ENCODE measurements at places on chromosomes 11 and 22. TPM values are rescaled to one million over a fixed set of nuclear protein-coding genes. Genes with fewer than 3 reads are reported as not detected.

GRCh38 chr11:125591649-125592304 is 875 bp upstream of the STT3A start:
- no peaks in the 10 kb centered on the region for H3K36me3 ChIP-seq
- peak overlapping the region; percentile 48 for H3K4me3 ChIP-seq
- peaks cover 11% of the 10 kb centered on the region for H3K4me1 ChIP-seq
- H3K27ac ChIP-seq = peak overlapping the region; percentile 96
- DNase-seq = no peak

DNA sequence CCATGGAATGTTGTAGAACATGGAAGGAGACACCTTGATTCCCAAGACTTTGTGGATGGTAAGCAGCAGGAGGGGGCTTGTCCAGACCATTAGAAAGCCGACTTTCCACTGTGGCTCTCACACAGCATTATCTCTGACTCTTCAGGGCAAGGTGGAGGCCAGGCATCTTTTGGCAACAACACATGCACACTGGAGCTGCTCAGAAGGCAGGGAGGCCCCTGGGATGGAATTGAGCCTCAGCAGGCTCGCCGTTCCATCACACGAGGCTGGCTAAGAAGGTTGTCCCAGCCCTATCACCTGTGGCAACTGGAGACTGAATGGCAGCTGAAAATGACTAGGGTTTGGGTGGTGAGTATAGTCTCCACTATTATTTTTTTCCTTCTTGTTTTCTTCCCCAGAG is 76.3 kb upstream of the TMEM45B start:
- no peak overlapping the region for H3K4me3 ChIP-seq
- H3K27ac ChIP-seq = no peak overlapping the region
- no peak for DNase-seq
- H3K36me3 ChIP-seq = no peaks in the 10 kb centered on the region
- no peaks in the 10 kb centered on the region for H3K4me1 ChIP-seq

GRCh38 chr11:43989162-43989981 is 46.9 kb downstream of the C11orf96 start:
- no peaks in the 10 kb centered on the region for H3K27me3 ChIP-seq
- H3K36me3 ChIP-seq = no peaks in the 10 kb centered on the region
- H3K27ac ChIP-seq = peak overlapping the region; percentile 90
- DNase-seq = peak; percentile 54
- H3K4me1 ChIP-seq = peaks cover 34% of the 10 kb centered on the region
- no peak overlapping the region for H3K4me3 ChIP-seq

DNA sequence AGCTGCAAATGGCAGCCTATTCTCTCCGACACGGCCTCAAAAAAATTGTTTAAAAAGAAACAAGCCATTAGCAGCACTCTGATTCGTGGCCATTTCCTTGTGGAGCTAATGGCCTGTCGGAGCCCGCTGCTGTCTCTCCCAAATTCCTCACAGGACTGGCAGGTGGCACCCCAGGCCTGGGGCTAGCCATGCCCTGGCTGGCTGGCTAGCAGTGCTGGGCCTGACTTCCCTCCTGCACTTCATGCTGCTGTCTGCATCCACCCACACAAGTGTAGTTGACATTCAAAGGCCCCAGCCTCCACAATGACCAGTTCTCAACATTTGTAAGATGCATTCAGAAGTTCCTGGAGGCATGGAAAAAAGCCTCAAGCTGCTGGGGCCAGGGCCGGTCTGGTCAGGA is 61.5 kb downstream of the SMCO4 start:
- no peaks in the 10 kb centered on the region for H3K27me3 ChIP-seq
- no peak overlapping the region for H3K4me3 ChIP-seq
- no peak for DNase-seq
- no peaks in the 10 kb centered on the region for H3K36me3 ChIP-seq
- peaks cover 60% of the 10 kb centered on the region for H3K4me1 ChIP-seq

GRCh38 chr22:28064920-28065319 is 145.9 kb upstream of the PITPNB start:
- DNase-seq = peak; percentile 46
- H3K27ac ChIP-seq = peak overlapping the region; percentile 62
- H3K4me3 ChIP-seq = no peak overlapping the region
- no peaks in the 10 kb centered on the region for H3K27me3 ChIP-seq
- H3K36me3 ChIP-seq = no peaks in the 10 kb centered on the region

Gene SAA4
- not detected for total RNA-seq

- no peaks in the 10 kb centered on the region for H3K36me3 ChIP-seq
- peaks cover 98% of the 10 kb centered on the region for H3K27me3 ChIP-seq
- peak overlapping the region; percentile 40 for H3K4me3 ChIP-seq
- no peak for DNase-seq
- H3K4me1 ChIP-seq = no peaks in the 10 kb centered on the region
- H3K27ac ChIP-seq = no peak overlapping the region
These were observed 1.3 kb downstream of the ELMOD1 start for GRCh38 chr11:107592231-107592590.

DNA sequence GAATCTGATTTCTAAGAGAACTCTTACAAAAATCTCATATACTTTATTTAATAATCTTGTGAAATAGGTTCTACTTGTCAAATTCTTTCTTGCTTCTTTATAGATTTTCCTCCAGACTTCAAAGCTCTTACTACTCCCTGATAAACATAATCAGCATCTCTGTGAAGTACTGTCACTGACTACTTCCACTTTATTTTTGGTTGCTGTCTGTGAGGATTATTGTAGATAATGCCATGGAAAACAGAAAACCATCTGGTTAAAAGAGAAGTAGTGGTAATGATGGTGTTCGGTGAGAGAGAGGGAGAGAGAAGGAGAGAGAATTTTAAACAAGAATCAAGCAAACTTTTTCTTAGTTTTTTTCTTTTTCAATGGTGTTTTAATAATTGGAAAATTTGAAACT is 152.3 kb downstream of the TMEM135 start:
- H3K36me3 ChIP-seq = no peaks in the 10 kb centered on the region
- peaks cover 12% of the 10 kb centered on the region for H3K4me1 ChIP-seq
- peak overlapping the region; percentile 72 for H3K27ac ChIP-seq
- H3K4me3 ChIP-seq = no peak overlapping the region
- H3K27me3 ChIP-seq = no peaks in the 10 kb centered on the region

- peak; percentile 90 for DNase-seq
- no peaks in the 10 kb centered on the region for H3K36me3 ChIP-seq
- no peak overlapping the region for H3K4me3 ChIP-seq
- no peak overlapping the region for H3K27ac ChIP-seq
These were observed 48.1 kb downstream of the CYTH4 start for GRCh38 chr22:37330200-37331033.

Gene TESMIN
- 23.5 TPM for total RNA-seq

GRCh38 chr11:22347857-22348487 is 9.8 kb downstream of the SLC17A6 start:
- H3K4me3 ChIP-seq = no peak overlapping the region
- no peak overlapping the region for H3K27ac ChIP-seq
- H3K4me1 ChIP-seq = no peaks in the 10 kb centered on the region
- DNase-seq = no peak
- peaks cover 40% of the 10 kb centered on the region for H3K27me3 ChIP-seq

Gene GDPD4
- not detected for total RNA-seq

Gene SAA2
- not detected for total RNA-seq

DNA sequence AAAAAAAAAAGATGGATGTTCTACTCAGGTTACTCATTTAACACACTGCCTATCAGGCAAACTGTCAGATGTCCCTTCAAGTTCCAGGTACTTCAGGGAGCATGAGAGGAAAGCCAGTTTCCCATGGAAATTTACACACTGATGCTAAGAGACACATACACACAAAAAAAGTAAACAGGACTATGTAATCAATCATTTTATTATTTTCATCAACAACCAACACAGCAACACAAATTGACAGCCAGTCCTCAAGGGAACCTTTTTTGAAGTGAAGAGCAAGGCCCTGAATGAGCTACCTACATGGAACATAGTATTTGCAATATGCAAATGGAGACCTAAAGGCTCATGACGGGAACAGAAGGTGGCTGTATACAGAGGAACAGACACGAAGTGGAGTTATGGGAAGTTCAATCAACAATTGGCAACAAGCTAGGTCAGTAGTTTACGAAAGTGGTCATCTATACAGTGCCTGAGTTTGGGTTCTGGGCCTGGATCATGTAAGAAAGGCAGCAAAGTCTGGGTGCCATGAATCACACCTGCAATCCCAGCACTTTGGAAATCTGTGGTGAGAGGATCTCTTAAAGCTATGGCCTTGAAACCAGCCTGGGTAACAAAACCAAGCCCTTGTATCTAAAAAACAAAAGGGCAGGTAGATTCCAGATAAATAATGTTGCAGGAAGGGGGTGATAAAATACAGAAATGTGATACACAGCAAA is 12.6 kb upstream of the WDR74 start:
- H3K27ac ChIP-seq = peak overlapping the region; percentile 71
- H3K27me3 ChIP-seq = no peaks in the 10 kb centered on the region
- H3K36me3 ChIP-seq = peaks cover 29% of the 10 kb centered on the region
- no peak for DNase-seq

GRCh38 chr11:73154178-73154577 is 12.1 kb upstream of the FCHSD2 start:
- no peak overlapping the region for H3K4me3 ChIP-seq
- peak overlapping the region; percentile 79 for H3K27ac ChIP-seq
- H3K4me1 ChIP-seq = peaks cover 43% of the 10 kb centered on the region
- DNase-seq = no peak
- no peaks in the 10 kb centered on the region for H3K27me3 ChIP-seq

DNA sequence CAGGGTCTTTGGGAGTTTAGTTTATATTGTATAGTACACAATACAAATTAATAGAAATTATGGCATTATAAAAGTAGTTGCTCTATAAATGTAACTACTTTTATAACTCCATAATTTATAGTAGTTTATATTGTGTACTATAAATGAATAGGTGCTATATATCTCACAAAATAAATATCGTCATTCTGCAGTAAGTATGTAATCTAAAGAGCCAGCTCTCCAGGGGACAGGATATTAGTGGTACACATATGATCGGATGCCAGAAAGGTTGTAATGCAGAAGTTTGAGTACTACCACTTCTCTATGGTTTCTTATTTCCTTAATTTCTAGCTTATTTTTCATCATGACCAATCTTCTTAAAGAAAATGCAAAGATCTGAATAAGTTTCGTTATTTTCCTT is 20.2 kb upstream of the CWF19L2 start:
- no peaks in the 10 kb centered on the region for H3K36me3 ChIP-seq
- H3K4me3 ChIP-seq = no peak overlapping the region
- no peaks in the 10 kb centered on the region for H3K27me3 ChIP-seq
- no peak for DNase-seq
- no peaks in the 10 kb centered on the region for H3K4me1 ChIP-seq
- H3K27ac ChIP-seq = no peak overlapping the region

Gene TECTA
- total RNA-seq = 2.9 TPM

- H3K4me3 ChIP-seq = no peak overlapping the region
- no peak for DNase-seq
- no peak overlapping the region for H3K27ac ChIP-seq
- no peaks in the 10 kb centered on the region for H3K36me3 ChIP-seq
- H3K27me3 ChIP-seq = peaks cover 3% of the 10 kb centered on the region
These were observed 491.1 kb downstream of the OPCML start for GRCh38 chr11:133041181-133041580.

Gene C22orf42
- not detected for total RNA-seq

DNA sequence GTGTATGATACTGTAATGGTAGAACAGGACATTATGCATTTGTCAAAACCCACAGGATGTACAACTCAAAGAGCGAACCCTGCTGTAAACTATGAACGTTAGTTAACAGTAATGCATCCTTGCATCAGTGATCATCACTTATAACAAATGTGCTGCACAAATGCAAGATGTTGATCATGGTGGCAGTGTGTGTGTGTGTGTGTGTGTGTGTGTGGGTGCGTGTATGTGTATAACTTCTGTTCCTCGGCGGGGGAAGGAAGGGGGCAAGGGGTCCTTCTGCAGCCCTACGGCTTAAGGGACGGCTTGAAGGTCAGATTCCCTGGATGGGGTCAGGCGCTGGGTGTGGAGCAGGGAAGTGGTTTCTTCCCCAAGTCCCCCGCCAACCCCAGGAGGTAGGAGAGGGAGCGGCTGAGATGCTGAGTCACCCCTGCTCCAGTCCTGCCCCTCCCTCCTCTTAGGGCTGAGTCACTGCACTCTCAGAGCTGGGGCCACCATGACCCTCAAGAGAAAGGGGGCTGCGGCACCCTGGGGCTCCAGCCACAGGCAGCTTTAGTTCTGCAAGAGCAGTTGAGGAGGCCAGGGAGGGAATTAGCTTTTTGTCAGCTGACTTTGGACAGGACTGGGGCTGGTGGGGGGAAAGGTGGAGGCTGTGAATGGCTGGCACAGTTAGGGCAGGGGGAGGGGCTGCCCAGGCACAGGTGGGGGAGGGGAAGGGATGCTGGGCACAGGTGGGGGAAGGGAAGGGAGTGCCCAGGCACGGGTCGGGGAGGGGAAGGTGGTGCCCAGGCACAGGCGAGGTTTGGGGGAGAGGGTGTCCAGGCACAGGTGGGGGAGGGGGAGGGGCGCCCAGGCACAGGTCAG is 8.8 kb upstream of the CTSD start:
- H3K4me3 ChIP-seq = no peak overlapping the region
- no peaks in the 10 kb centered on the region for H3K27me3 ChIP-seq
- DNase-seq = peak; percentile 92
- H3K4me1 ChIP-seq = no peaks in the 10 kb centered on the region
- H3K27ac ChIP-seq = no peak overlapping the region

- peaks cover 32% of the 10 kb centered on the region for H3K4me1 ChIP-seq
- no peak overlapping the region for H3K27ac ChIP-seq
- H3K4me3 ChIP-seq = no peak overlapping the region
- H3K27me3 ChIP-seq = peaks cover 7% of the 10 kb centered on the region
These were observed 271.1 kb downstream of the BUD13 start for GRCh38 chr11:116501728-116502127.

- peak within 1 kb of the TSS; percentile 59 for H3K4me3 ChIP-seq
- H3K27me3 ChIP-seq = no peaks in the 10 kb centered on the region
- H3K36me3 ChIP-seq = no peaks in the 10 kb centered on the region
- peak; percentile 87 for DNase-seq
- peaks cover 4% of the 10 kb centered on the region for H3K4me1 ChIP-seq
- peak within 1 kb of the TSS; percentile 56 for H3K27ac ChIP-seq
These were observed at the start of gene CNTN5 for GRCh38 chr11:99020352-99021225. CNTN5 (plus strand) TSS chr11:99020949.

GRCh38 chr11:93902921-93903320 is 52.5 kb upstream of the VSTM5 start:
- no peaks in the 10 kb centered on the region for H3K36me3 ChIP-seq
- no peak for DNase-seq
- H3K27me3 ChIP-seq = no peaks in the 10 kb centered on the region
- H3K4me1 ChIP-seq = no peaks in the 10 kb centered on the region
- H3K27ac ChIP-seq = no peak overlapping the region
- no peak overlapping the region for H3K4me3 ChIP-seq

- no peak overlapping the region for H3K4me3 ChIP-seq
- no peak overlapping the region for H3K27ac ChIP-seq
- peaks cover 30% of the 10 kb centered on the region for H3K4me1 ChIP-seq
- DNase-seq = no peak
These were observed 81.5 kb upstream of the BID start for GRCh38 chr22:17855572-17856290.

Gene KCNE3
- total RNA-seq = 0.14 TPM

Gene PCSK7
- total RNA-seq = 46.6 TPM

- H3K36me3 ChIP-seq = no peaks in the 10 kb centered on the region
- DNase-seq = no peak
- H3K27ac ChIP-seq = peak overlapping the region; percentile 69
- peaks cover 24% of the 10 kb centered on the region for H3K4me1 ChIP-seq
- no peaks in the 10 kb centered on the region for H3K27me3 ChIP-seq
These were observed 664 bp upstream of the PRSS23 start for GRCh38 chr11:86799680-86800075.

GRCh38 chr22:46089426-46090035 is 60.8 kb upstream of the PPARA start:
- H3K27ac ChIP-seq = no peak overlapping the region
- H3K4me1 ChIP-seq = no peaks in the 10 kb centered on the region
- H3K36me3 ChIP-seq = no peaks in the 10 kb centered on the region
- no peaks in the 10 kb centered on the region for H3K27me3 ChIP-seq
- H3K4me3 ChIP-seq = no peak overlapping the region

All from cardiac muscle cell (in vitro differentiated cells and primary cell).